ENCODE measurements at places on chromosomes 1 and 21.

GRCh38 chr1:60906526-60906925, 175.8 kb upstream of the NFIA start:
- no peak for DNase-seq

- DNase-seq: no peak
Measured at GRCh38 chr1:7265771-7266371, 480.6 kb downstream of the CAMTA1 start.

DNA sequence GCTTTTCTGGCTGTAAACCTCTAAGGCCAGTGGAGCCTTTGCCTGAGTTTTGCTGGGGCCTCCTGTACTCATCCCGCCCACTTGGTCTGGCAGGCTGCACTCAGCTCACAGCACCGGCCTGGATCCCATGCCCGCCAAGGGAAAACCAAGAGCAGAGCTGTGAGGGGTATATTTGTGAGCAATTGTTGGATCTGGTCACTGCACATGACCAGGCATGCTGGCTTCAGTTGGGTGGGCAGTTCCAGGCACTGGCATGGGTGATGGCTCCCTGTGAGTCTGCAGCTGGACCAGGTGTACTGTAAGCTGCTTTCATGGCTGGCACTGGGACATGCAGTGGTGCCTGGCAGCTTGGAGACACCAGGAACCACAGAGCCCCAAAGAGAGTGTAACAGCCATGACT, 563.1 kb upstream of the RGS18 start:
- DNase-seq: no peak

GRCh38 chr1:229582011-229582694, 23.6 kb upstream of the ABCB10 start:
- no peak for DNase-seq

DNA sequence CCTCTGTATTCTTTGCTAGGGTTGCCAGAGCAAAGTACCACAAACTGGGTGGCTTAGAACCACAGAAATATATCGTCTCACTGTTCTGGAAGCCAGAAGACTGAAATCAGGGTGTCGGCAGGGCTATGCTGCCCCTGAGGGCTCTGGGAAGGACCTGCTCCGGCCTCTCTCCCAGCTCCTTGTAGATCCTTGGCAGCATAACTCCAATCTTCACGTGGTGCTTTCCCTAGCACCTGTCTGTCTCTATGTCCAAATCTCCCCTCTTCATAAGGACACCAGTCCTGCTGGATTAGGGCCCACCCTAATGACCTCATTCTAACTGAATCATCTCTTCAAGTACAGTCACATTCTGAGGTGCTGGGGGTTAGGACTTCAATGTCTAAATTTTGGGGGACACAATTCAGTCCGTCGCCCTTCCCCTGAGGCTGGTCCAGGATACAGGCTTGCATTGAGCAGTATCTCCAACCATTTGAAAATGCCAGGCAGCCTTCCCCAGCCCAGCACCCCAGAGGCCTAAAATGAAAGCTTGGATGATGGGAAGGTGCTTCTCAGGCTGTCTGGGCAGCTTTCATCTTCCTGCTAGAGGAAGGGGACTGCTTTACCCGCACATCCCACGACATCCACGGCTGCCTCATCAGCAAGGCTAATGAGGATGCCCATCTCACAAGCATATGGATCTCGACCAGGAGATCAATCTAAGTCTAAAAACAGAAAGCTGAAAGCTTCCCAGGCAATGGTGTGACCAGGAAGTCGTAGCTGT, 24.7 kb downstream of the TRIM67 start:
- no peak for DNase-seq

- DNase-seq: no peak
Measured at GRCh38 chr1:204945565-204945977, 74.9 kb downstream of the NFASC start.

- no peak for DNase-seq
Measured at GRCh38 chr1:117812869-117813511, 116.4 kb downstream of the GDAP2 start.

- no peak for DNase-seq
Measured at GRCh38 chr1:114008480-114008941, 29.2 kb downstream of the OLFML3 start.

DNA sequence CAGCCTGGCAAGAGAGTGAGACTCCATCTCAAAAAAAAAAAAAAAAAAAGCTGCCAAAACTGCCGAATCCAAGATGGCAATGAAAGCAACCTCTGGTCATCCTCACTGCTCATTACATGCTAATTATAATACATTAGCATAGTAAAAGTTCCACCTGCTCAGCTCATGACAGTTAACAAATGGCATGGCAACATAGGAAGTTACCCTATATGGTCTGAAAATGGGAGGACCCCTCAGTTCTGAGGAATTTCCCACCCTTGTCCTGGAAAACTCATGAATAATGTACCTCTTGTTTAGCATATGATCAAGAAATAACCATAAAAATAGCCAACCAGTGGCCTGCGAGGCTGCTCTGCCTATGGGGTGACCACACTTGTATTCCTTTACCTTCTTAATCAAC, 93.1 kb upstream of the PGBD5 start:
- DNase-seq: no peak

- DNase-seq: no peak
Measured at GRCh38 chr1:41021526-41022308, at the start of gene SLFNL1. TSS of gene SLFNL1 (minus strand) at chr1:41021725. CDS start at chr1:41020660, 1,065 bp downstream.

- DNase-seq: no peak
Measured at GRCh38 chr21:37364722-37365121, 1.9 kb upstream of the DYRK1A start.

DNA sequence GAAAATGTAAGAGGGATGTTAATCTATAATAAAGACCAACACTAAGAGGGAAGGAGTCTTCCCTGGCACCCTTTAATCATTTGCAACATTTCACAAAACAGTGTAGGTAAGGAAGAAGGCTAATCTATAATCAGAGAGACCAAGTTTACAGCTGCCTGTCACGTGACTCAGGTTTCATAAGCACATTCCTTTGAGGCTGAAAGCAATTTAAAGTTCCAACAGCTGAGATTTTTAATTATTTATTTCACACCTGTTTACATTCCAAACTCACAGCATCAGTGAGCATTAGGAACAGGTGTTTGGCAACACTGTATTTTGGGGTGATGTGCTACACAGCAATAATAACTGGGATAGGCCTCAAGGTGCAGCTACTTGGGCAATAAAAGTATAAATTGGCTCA, 75.7 kb upstream of the PGBD5 start:
- no peak for DNase-seq

DNA sequence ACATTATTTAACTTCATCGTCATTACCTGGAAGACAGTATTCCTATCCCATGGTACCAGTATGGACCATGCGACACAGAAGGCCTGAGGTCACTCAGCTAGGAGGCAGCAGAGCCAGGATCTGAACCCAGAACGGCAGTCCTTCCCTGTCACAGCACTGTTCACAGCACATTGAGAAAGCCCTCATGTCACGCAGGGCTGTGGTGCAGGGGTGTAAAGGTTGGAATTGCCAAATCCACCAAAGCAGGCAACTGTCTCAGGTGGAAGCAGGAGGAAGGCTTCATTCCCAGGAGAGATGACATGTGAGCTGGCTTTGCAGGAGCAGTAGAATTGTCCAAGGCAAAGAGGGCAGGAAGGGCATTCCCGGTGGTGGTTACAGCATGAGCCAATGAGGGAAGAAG, 9.9 kb upstream of the TTC22 start:
- DNase-seq: no peak

DNA sequence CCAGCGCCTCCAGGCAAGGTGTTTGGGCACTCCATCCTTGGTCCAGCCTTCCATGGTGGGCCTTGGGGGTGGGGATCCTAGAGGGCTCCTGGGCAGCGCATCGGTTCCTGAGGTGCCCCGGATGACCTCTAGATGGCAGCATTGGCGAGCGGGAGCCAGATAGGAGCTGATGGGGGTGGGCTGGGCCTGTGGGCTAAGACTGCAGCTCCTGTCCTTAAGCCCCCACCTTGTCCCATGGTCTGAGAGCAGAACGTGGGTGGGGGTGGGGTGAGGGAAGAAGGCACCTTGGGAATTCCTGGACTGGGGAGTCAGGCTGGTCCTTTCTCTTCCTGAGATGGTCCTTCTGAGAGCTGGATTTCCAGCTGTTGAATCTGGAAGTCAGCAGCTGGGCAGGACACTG, 93.4 kb upstream of the CSF3R start:
- no peak for DNase-seq

DNA sequence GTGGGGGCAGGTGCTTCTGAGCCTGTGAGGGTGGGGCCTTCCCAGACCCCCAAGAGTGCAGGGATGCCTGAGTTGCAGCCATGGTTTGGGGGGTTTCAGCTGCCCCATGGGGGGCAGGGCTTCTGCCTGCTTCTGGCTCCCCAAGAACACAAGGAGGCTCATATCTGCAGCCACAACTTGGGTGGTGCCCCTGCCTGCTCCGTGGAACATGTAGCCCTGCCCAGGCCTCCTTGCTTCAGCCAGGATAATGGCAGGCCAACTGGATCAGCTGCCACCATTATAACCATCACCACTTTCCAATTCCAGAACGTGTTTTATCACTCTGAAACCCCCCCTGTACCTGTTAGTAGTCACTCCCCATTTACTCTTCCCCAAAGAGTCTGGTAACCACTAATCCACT, 14.0 kb downstream of the ZBTB40 start:
- DNase-seq: no peak

DNA sequence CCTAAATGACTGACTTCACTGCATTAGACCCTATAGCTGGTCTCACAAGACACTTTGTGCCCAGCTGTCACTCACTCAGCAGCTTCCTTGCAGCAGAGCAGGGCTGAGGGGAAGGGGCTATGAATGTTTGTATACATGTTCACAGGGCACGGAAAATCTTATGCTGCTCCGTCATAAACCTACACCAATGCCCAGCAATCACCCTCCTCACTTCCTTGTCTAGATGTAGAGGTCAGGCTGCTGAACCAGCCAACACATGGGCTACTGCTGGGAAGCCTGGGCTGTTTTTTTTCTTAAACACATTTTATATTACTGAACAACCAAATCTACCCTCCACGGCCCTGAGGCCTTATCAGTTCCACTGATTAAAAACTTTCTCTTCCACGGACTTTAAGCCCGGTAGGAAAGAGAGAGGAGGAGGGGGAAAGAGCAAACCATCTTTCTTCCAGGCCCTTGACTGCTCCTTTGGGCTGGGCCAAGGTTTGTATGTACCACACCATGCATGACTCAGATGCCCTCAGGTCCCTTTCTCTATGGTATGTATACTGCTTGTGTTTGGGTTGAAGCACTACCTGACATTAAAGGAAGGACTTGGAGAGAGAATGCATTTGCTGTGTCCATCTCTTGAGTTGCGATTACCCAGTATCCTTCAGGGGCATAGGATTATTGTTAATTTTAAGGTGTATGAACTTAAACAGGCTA, 12.7 kb downstream of the MTFR1L start:
- DNase-seq: no peak

DNA sequence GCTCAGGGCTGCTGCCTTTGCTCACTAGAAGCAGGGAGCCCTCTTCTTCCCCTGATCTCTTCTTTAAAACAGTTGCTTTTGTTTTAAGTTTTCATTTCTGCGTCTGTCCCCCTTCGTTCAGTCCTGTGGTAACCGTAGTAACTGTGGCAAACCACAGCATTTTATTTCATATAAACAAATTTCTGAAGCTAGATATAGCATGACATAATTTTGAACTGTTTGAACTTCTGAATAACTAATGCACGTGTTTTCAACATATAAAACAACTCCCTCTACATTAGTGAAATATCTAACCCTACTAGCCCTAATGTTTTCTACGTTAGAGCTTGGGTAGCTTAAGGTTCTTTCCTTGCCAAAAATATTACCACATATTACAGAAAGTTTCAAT, 104.6 kb downstream of the DISP1 start:
- DNase-seq: no peak

DNA sequence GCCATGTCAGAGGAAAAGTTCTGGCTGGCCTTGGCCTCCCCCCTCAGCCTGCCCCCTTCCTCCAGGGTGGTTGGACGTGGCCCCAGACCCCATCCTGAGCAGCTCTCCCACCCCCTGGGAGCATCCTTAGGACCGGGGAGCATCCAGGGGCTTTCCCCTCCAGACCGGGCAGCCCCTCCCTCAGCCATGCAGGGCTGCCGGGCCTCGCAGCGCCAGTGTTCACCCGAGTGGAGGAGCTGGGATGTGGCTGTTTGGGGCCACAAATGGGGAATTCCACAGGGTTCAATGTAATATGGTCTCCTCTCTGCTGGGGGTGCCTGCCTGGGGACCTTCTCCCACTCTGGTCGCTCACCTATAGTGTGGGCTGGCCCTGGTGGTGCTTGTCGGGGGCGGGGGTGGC, 4.2 kb upstream of the PFKL start:
- no peak for DNase-seq

- no peak for DNase-seq
Measured at GRCh38 chr1:174721246-174721645, 273.5 kb downstream of the GPR52 start.

GRCh38 chr1:86703696-86704457, 499 bp upstream of the SH3GLB1 start:
- peak; percentile 8 for DNase-seq

- DNase-seq: no peak
Measured at GRCh38 chr1:214216021-214216420, 64.9 kb upstream of the SMYD2 start.

- no peak for DNase-seq
Measured at GRCh38 chr1:172827841-172828240, 168.9 kb downstream of the FASLG start.

GRCh38 chr1:222002503-222002902, 260.6 kb upstream of the DUSP10 start:
- no peak for DNase-seq

- DNase-seq: no peak
Measured at GRCh38 chr1:224245188-224245587, 62.1 kb downstream of the DEGS1 start.

DNA sequence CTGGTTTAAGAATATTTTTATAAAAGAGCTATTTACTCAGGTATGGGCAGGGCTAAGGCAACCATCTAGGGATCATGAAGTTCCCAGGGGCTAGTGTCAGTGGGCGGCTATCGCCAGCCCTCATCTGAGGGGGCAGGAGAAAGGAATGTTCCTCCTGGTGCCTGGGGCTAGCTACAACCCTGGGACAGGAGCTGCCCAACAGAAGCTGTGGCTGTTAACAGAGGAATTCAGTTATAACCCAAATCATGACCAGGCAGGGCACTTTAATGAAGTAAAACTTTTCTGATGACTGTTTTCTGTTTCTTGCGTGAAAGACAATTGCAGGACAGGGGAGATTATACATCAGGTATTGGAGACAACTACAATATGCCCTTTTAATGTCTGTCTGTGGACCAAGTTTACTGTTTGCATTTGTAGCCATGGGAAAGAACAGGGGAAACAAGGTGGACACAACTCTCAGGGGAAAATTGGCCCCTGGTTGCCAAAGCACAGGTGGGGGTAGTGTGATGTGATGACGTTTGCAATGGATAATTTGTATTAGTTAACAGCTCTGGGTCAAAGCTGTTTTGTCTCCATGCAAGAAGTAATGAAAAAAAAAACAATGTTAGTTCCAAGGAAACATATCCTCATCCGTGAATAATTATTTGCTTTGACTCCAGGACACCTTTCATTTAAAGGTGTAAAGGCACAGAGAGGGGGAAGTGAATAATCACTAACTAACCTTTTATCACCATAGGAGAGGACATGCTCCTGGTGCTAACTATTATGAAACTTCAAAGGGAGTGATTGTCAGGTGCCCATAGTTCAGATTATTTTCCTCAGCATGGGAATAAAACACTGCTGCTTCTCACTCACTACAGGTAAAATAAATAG, 105.2 kb downstream of the TSEN15 start:
- no peak for DNase-seq
